ENCODE measurements at places on chromosomes 5 and 9. TPM values are rescaled to one million over a fixed set of nuclear protein-coding genes. Genes with fewer than 3 reads are reported as not detected.

- DNase-seq = no peak
- H3K27ac ChIP-seq = no peak overlapping the region
- H3K36me3 ChIP-seq = no peaks in the 10 kb centered on the region
- no peak overlapping the region for H3K4me3 ChIP-seq
- no peaks in the 10 kb centered on the region for H3K27me3 ChIP-seq
Measured at GRCh38 chr5:143213231-143213850, 190.1 kb downstream of the NR3C1 start.

- H3K4me3 ChIP-seq = no peak overlapping the region
- no peak overlapping the region for H3K27ac ChIP-seq
- DNase-seq = no peak
- no peaks in the 10 kb centered on the region for H3K27me3 ChIP-seq
- H3K36me3 ChIP-seq = no peaks in the 10 kb centered on the region
Measured at GRCh38 chr9:113309204-113309813, 6.1 kb upstream of the RNF183 start.

- H3K4me1 ChIP-seq = no peaks in the 10 kb centered on the region
- no peak for DNase-seq
- H3K27me3 ChIP-seq = no peaks in the 10 kb centered on the region
- no peaks in the 10 kb centered on the region for H3K36me3 ChIP-seq
Measured at GRCh38 chr9:133456409-133456808, 3.4 kb upstream of the CACFD1 start.

- H3K36me3 ChIP-seq = no peaks in the 10 kb centered on the region
- no peak for DNase-seq
- H3K4me1 ChIP-seq = no peaks in the 10 kb centered on the region
- no peak overlapping the region for H3K4me3 ChIP-seq
- H3K27ac ChIP-seq = no peak overlapping the region
- H3K27me3 ChIP-seq = no peaks in the 10 kb centered on the region
Measured at GRCh38 chr5:122940890-122941289, 95.5 kb downstream of the SNX24 start.

The FST gene
- 10.0 TPM for total RNA-seq

The SMIM32 gene
- total RNA-seq = 3.0 TPM

All from uterus (tissue), 4 donors.